Endothelial cell (in vitro differentiated cells): ENCODE measurements at places on chromosomes 4 and X.
A peak's percentile ranks its signal among the peaks of the same experiment; 100 is the strongest.

DNA sequence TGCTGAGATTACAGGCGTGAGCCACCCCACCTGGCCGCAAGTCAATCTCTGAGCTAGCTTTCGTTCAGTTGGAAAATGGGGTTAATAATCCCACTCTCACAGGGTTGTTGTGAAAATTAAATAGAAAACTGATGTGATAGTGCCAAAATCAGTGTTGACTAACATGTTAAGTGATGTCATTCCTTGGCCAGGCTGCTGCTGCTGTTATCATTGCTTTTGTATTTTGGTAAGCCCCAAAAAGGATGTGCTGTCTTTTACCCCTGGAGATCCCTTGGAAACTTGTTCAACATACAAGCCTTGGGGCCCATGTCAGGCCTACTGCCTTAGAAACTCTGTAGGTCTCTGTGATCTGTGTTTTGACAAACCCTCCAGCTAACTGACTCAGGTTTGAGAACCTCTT, 106.3 kb downstream of the AFF1 start:
- DNase-seq: no peak

DNA sequence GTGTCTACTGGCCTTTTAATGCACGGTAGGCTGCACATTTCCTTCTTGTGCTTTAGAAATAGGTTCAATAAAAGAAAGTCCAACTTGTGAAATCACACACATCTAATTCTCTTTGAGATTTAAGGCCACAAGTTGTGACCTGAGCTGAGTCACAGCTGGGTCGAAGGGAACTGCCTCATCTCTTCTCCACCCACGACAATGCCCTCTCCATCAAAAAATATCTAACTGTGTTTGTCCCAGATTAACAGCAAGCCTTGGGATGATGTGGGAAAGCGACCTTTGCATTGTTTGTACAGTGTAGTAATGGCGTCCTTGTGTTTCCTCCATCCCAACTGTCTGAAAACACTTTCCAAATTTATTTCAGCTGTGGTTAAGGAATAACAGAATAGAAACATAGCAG, 168.9 kb downstream of the AMELX start:
- DNase-seq: no peak

- no peak for DNase-seq
Observed at GRCh38 chr4:22191565-22191964, 243.0 kb upstream of the KCNIP4 start.

DNA sequence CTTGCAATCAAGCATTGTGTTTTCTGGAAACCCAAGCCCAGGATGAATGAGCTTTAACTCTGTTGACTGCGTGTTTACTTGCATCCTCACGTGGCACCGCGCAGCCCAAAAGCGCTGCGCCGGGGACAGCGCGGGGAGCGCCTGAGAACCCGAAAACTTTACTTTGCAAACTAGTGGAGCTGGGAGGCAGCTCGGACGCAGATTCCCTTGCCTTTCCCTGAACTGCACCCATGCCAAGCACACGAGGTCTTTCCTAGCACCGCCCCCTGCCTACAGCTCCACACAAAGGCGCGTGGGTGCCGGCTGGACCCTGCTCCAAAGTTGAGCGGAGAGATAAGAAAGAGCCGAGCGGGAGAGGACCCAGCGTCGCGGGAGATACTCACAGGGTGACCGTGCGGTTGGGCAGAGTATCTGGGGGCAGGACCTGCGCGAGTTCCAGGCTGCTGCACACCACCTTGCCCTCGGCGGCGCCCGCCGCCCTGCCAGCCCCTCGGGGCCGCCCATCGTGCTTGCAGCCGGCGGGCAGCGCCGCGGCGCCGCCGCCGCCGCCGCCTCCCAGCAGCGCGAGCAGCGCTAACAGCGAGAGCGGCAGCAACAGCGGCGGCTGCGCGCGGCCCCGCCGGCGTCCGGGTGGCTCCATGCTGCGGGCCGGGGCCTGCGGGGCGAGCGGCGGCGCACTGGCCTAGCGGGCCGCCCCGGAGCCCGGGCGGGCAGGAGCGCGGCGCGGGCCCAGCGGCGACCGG, 550 bp downstream of the ADGRA3 start:
- DNase-seq: peak; percentile 55
